ENCODE measurements at places on chromosomes 2 and 18.

DNA sequence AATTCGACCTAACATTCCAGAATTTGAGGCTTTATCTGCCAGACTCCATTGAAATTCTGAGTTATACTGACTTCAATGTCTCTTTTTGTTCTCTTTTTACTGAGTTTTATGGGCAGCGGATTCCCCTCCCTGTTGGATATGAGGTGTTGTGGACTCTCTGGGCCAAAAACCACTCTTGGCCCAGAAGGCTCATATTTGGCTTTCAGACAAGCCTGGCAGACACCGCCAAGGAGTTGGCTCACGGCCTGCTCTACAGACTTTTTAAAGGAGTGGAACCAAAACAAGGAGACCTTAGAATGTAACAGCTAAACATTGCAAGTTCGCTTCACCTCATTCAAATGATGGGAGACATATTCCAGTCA lies 206.4 kb upstream of the NCKAP5 start:
- no peak for DNase-seq

GRCh38 chr2:132439703-132440398 lies 23.2 kb downstream of the GPR39 start:
- DNase-seq = no peak

GRCh38 chr2:179931502-179931901 lies 70.1 kb upstream of the ZNF385B start:
- DNase-seq = no peak

GRCh38 chr18:11108947-11109346 lies 40.4 kb downstream of the PIEZO2 start:
- no peak for DNase-seq

- DNase-seq = no peak
These were observed 205.1 kb downstream of the TWIST2 start for GRCh38 chr2:239052798-239053665.

GRCh38 chr2:191688934-191689695 lies 11.2 kb downstream of the NABP1 start:
- DNase-seq = no peak

DNA sequence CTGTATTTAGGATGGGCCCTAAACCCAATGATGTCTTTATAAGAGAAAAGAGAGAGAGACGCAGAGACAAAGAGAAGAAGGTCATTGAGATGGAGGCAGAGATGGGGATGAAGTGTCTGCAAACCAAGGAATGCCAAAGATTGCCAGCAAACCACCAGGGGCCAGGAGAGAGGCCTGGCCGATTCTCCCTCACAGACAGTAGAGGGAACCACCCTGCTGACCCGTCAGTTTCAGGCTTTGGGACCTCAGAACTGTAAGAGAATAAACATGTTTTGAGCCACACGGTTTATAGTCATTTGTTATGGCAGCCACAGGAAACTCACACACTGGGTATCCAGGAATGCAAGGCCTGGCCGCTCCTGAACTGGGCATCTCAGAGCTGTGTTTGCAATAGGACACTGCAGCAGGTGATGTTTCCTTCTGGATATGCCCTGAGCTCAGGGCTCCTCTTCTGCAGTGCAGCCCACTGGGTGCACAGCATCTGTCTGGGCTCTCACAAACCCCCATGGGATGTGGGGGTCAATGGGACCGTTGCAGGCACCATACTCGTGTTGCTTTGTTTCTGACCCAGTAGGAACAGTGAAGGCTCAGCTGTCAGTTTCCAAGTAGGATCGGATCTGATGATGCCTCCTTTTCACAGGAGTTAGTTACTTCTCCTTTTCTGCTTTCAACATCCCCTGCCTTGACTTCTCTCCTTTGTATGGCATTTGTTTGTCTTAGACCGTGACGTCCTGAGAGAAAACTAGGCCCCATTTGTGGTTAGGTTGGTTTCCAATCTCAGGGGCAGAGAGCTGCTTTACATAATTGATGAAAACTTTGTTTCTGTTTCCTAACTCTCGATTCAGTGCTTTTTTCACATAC lies 20.8 kb downstream of the PTPN18 start:
- DNase-seq = no peak

- no peak for DNase-seq
These were observed 1378.4 kb upstream of the PIK3C3 start for GRCh38 chr18:40576507-40577115.

DNA sequence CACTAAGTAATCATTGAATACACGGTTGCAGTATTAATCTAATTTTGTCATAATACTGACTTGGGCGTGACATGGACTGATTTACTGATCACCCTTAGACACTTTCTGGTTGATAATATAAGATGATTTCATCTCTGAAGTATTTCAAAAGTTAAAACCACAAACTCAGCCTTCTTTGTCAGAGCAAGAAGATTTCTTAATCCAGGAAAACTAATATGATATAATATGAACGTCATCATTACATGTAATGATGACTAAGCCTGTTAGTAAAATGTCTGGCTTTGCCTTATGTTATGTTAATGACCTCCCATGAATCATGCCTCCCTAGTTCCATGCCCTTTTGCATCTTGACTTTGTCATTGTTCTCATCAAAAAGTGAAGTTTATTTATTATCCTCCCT lies 1325.0 kb upstream of the CDH2 start:
- no peak for DNase-seq

DNA sequence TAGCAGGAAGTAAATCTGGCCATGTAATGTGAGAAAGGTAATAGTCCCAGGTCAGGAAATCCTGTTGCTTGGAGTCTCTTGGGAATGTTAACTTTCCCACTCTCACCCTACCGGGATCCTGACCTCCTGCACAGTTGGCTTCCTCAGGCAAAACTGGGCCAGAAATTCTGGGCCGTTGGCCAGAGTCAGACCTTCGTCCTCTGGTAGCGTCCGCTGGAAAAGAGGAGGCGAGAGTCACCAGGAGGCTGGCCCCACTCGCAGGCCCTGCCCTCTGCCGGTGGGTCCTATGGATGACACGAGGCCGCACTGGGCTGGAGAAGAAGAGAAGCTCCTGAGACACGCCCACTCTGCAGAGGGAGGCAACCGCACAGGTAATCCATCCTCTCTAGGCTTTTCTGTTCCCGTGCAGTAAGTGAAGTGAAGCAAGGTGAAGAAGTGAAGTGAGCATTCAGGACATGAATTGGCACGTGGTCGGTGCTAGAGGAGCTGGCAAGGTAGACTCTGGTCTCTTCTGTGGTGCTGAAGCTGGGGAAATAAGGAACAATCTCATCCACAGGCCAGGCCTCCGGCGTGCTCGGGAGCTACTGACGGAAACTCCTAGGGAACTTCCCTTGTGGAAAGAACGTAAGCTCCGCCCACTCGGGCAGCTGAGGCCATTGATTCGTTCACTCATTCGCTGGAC lies 182.7 kb upstream of the GLI2 start:
- no peak for DNase-seq

DNA sequence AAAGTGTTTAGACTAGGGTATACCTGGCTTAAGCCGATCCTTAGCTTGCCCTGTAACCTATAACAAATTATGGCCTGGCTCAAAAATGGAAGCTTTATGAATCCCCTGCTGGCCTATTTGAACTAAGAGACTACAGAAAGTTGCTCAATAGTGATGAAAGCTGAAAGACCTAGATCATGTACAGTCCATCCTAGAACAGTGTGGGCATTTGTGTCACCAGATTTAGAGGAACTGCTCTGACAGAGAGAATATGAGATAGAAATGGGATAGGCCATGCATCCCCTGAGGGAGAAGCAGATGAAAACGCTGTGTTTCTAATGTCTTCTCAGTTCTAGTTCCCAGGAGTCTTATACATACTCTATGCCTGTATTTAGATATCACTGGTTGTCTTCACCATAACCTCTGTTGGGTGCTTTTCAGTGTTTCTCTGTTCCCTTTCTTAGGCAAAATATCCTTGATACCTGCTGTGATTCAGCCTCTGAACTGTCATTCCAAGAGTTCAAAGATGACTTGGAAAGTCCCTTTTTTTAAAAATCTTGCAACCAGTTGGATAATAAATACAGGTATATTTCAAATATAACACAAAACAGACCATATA lies 246.9 kb upstream of the SLC39A10 start:
- DNase-seq = no peak

GRCh38 chr2:152598975-152599759 lies 118.1 kb downstream of the PRPF40A start:
- DNase-seq = no peak

GRCh38 chr2:235088496-235088921 lies 136.7 kb downstream of the SH3BP4 start:
- DNase-seq = no peak

DNA sequence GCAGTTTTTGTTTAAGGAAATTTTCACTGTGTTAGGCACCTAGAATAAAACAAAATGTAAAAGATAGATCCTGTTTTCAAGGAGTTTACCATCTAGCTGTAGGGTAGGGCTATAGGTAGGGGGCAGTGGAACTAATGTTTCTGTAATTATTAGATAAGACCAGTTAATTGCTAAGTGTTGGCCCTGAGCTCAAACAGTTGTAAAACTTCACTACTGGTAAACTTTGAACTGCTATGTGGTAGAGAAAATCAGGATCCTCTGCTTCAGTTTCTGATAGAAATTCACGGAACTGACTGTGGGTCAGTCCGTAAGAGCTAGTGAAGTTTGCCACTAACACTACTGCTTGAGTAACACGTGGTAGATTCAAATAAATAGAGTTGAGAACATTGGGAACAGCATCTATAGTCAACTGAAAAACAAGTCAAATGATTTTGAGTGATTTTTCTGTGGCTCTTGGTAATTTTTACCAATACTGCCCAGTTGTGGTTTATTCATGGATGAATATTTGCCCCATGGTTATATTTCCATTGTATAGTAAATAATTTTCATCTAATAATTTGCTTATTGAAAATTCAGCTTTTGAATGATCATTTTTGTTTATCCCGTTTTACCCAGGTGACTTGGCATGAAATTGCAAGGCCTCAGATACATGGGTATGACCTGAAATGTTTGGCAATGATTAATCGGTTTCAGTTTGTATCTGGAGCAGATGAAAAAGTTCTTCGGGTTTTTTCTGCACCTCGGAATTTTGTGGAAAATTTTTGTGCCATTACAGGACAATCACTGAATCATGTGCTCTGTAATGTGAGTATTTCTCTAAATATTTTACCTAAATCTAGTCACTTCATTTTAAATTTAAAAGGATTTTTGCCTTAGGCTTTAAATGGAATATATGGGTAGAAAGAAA lies 26.4 kb downstream of the ELP2 start:
- DNase-seq = no peak

GRCh38 chr18:57832730-57833129 lies 29.6 kb upstream of the ATP8B1 start:
- no peak for DNase-seq

DNA sequence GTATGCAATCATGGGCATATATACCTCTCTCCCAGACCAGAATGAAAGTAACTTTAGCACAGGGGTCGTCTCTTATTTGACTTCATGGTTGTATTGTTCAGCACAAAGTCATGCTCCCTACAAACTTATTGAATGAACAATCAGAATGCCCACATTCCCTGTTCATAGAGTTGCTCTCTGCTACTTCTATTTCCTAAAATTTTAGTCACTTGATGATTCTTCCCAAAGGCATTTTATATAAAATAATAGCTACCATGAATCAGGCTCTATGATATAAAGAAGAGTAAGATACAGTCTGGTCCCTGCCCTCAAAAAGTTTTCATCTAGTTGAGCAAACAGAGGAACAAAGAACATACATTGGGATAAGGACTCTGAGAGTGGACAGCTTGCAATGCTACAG lies 162.2 kb downstream of the SLC39A10 start:
- DNase-seq = no peak

- no peak for DNase-seq
These were observed 15.5 kb upstream of the SPATA3 start for GRCh38 chr2:230980468-230980867.

DNA sequence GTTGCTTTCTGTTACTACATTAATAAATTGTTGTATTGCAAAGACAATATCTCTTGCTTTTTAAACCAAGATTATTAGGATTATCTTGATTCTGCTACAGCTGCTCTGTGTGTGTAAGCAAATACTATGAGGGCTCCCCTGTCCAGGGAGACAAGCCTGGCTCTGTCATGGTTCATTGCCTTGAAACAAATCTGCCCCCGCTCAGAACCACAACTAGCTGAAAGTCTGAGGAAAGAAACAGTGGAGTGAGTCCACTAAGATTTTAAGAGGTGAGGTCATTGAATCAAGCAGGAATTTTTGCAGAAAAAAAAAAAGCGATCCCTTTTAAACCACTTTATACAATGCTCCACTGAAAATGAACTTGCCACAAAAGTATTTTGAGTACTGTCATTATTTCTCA lies 30.8 kb upstream of the LRRTM4 start:
- DNase-seq = no peak

DNA sequence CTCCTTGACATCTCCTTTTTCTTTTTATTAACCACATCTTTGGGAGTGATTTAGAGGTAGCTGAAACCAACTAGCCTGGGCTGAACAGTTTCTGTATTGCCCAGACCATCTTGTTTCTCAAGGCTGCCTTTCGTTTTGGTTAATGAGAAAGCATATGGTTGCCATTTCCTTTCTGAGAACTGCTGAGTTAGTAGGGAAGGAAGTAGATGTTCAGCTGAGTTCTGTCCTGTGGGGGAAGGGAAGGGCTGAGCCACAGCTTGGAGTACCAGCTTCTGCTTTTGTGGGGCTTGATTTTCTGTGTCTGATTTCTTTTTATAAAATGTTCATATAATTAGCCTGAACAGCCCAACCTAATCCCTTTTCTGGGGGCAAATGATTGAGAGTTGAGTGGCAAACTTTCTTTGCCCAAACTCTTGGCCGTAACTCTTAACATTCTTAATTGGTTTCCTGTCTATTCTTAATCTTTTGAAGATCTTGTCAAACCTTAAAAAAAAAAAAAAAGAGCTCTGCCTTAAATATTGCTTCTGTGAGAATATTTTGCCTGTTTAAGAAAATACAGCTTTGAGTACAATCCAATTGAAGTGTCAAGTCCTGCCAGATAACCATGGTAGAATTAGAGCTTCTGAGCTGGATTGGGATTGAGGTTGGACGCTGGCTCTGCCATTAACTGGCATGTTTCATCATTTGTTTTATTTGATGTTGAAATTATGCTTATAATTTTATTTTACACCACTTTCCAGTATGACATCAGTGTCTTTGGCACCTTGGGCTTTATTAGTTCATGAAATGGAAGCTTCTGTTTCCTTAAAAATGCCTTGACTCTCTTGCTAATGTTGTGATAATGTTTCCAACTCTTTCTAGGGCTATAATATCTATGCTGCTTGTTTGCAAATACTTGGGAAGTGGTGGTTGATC lies 1.9 kb upstream of the NABP1 start:
- peak; percentile 26 for DNase-seq

- DNase-seq = no peak
These were observed 952 bp downstream of the MGAT5 start for GRCh38 chr2:134254824-134255223.

- DNase-seq = no peak
These were observed 157.5 kb downstream of the TGIF1 start for GRCh38 chr18:3607309-3608098.

DNA sequence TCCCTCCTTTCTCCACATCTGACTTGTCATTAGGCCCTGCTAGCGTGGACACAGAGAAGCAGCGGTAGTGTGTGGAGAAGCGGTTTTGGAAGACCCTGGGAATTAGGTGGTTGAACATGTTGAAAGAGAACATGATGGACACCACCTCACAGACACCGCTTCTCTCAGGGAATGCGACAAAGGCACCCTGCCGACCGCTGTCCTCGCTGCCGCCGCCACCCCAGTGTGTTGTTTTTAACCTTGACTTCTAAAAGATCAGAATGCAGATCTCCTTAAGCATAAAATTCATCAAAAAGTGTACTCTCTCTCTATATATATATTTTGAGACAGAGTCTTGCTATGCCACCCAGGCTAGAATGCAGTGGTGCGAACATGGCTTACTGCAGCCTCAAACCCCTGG lies 33.2 kb downstream of the AQP4 start:
- DNase-seq = no peak

- DNase-seq = no peak
These were observed 906.7 kb downstream of the NRXN1 start for GRCh38 chr2:50125246-50125645.

Measured in stimulated activated CD4-positive, alpha-beta T cell treated with anti-CD3 and anti-CD28 coated beads, Interleukin-1b, Interleukin-23, amount 100 ng/mL, for 4 hours (primary cell).